ENCODE measurements at places on chromosomes 2 and 18.

GRCh38 chr2:207472343-207473048 lies 57.3 kb upstream of the CREB1 start:
- no peak for DNase-seq

- no peak for DNase-seq
Measured at GRCh38 chr2:115201386-115201785, 758.9 kb downstream of the DPP10 start.

GRCh38 chr18:25935356-25935755 lies 155.1 kb downstream of the SS18 start:
- DNase-seq, result no peak

DNA sequence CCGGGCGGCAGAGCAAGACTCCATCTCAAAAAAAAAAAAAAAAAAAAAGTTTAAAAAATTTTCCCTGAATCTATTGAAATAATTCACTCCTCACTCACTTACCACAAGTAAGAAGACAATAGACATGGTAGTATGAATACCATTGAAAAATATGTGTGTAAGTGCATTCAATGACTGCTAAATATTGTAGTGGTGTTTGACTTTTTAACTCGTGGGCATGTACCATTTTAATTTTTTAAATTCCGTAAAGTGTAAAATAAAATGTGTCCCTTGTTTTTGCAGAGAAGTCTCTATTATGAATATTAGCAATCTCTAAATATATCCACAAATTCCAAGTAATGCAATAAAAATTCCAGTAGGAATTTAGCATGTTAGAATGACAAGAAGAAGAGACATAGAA lies 134.1 kb downstream of the COPS8 start:
- DNase-seq, result no peak

DNA sequence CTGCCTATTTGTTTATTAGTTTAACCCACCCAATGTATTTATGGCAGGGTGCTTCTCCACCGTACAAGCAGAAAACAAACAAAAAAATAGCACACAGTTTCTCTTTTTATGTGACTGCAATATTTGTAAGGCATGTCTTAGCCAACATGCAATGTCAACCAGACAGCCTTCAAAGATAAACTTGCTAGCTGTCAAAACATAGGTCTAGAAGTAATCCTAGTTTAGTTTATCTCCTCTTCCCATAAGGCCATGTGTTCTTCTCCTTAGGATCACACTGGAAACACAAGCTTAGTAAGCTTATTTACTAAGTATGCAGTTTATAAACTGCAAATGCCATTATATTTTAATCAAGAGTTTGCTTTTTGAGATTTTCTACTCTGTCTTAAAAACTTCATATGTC lies 75.6 kb downstream of the LDAH start:
- no peak for DNase-seq

GRCh38 chr18:75161256-75162028 lies 47.5 kb downstream of the PTGR3 start:
- no peak for DNase-seq

- DNase-seq, result no peak
Measured at GRCh38 chr18:76579301-76579695, 84.3 kb upstream of the ZNF516 start.

GRCh38 chr2:43766006-43766405 lies 7.8 kb upstream of the DYNC2LI1 start:
- no peak for DNase-seq

GRCh38 chr2:111694700-111695101 lies 189.3 kb downstream of the ANAPC1 start:
- DNase-seq, result no peak

DNA sequence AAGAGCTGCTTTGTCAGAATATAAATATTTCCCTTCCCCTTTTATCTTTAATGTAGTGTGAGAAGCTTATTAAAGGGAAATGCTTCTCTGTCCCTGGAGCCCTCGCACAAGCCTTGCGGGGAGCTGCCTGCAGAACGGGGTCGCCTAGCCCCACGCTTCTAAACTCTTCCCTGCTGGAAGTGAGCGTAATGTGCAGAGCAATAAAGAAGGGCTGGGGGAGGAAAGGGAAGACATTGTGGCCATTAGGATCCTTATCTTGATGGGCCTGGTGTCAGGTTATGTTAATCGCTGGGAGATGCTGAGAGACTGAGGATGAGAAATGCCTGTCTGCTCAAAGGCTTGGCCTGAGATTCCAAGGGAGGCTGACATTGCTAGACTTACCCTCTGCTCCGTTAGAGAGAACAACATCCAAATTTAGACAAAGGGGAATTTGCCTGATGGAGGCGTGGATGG lies 18.9 kb upstream of the FZD7 start:
- DNase-seq, result no peak

DNA sequence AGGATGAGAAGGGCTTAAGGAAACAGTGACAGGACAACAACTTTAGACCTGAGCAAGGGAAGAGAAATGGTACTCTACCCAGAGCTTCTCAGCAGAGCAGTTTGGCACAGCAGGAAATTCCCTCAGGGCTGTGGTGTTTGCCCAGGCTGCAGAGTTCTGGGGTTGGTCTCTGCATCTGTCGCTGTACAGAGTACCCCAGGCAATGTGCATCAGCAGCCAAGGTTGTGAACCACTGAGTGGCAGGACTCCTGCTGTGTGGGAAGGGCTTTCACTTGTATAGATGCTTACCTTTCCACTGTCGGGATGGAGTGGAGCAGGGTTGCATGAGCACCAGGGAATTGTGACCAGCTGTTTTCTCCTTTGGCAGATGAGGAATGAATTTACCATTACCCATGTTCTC lies 21.2 kb downstream of the STAMBP start:
- no peak for DNase-seq

DNA sequence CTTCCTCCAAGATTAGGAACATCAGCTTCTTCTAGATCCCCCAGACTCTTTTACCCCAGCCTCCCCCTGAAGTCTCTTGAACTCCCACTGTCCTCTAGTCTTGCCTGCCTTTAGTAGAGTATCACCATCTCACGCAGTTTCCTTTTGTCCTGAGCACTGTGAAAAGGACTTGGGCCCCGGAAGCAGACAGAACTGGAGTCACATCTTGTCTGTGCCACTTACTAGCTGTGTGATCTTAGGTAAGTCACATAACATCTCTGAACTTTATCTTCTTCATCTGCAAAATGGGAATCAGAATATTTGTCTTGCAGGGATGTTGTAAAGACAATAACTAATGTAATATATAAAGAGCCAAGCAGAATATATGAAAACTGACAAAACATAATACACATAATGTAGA lies 8.4 kb upstream of the TRABD2A start:
- no peak for DNase-seq

Measured in stimulated activated CD8-positive, alpha-beta memory T cell treated with anti-CD3 and anti-CD28 coated beads, Interleukin-4, amount 100 ng/mL, for 4 hours (primary cell).